ENCODE measurements at places on chromosomes 11 and 22.

GRCh38 chr11:130548491-130548833 is 100.0 kb downstream of the ADAMTS15 start:
- DNase-seq: no peak

DNA sequence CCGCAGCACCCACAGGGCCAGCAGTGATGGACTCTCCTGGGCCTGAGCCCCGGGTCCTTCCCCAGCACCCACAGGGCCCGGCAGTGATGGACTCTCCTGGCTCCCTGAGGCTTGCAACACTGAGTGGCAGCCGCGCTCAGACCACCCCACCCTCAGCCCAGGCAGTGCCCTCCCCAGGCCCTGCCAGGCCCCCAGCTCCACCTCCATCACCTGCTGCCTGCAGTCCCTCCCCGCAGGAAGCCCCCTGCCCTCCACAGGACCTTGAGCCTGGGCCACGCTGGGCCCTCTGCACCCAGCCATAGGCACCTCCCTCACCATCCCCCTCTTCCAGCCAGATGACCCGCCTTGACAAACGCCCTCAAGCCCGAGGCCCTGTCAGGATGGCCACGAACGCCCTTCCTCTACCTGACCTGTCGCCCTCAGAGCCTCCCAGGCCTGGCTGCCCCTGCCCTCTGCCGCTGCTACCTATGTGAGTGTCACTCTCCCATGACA is 11.4 kb downstream of the ALG12 start:
- DNase-seq: no peak

GRCh38 chr11:108929241-108929640 is 264.4 kb downstream of the DDX10 start:
- DNase-seq: no peak

GRCh38 chr11:65426839-65427690 is 4.5 kb downstream of the NEAT1 start:
- DNase-seq: no peak

DNA sequence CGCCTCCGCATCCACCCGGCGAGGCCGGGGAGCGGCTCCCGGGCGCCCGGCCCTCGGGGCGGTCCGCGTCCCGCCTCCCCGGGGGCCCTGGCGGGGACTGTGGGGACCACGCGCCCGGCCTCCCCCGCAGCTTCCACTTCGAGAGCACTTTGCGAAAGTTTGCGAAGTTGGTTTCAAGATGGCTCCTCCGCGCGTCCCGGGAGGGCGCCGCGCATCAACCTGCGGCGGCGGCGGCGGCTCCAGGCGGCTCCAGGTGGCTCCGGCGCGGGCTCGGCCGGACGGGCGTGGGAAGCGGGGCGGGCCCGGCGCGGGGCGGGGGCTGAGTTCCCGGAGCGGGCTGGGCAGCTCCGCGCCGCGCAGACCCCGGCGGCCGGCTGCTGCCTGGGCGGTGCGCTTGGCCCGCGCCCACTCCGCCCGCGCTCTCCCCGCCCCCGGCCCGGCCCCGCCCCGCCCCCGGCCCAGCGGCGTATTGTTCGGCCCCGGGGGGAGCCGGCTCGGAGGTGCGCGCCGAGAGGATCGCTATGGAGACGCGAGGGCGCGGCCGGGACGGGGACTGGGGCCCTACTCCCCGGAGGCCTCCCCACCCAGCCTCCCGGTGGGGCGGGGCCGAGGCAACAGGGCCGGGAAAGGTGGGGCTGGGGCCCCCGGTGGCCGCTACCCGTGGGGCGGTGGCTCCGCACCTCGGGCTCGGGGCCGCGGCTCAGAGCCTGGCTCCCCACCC is at the start of gene CELSR1:
CELSR1 (minus strand) TSS at position 396 of the 721 bp plus-strand sequence. CDS start 450 bp downstream, outside the sequence.
- no peak for DNase-seq

- no peak for DNase-seq
These were observed 6.3 kb downstream of the NRXN2 start for GRCh38 chr11:64716473-64717267.

GRCh38 chr11:45052361-45052760 is 94.1 kb upstream of the PRDM11 start:
- no peak for DNase-seq

GRCh38 chr11:124339396-124340141 is 19.6 kb upstream of the OR8D2 start:
- DNase-seq: no peak

GRCh38 chr11:134756811-134757540 is 344.9 kb upstream of the B3GAT1 start:
- no peak for DNase-seq

GRCh38 chr11:20192151-20192550 is 31.9 kb upstream of the DBX1 start:
- DNase-seq: no peak

GRCh38 chr11:95595541-95595940 is 194.0 kb downstream of the FAM76B start:
- no peak for DNase-seq

- DNase-seq: no peak
These were observed 770 bp downstream of the METTL15 start for GRCh38 chr11:28108958-28109357.

DNA sequence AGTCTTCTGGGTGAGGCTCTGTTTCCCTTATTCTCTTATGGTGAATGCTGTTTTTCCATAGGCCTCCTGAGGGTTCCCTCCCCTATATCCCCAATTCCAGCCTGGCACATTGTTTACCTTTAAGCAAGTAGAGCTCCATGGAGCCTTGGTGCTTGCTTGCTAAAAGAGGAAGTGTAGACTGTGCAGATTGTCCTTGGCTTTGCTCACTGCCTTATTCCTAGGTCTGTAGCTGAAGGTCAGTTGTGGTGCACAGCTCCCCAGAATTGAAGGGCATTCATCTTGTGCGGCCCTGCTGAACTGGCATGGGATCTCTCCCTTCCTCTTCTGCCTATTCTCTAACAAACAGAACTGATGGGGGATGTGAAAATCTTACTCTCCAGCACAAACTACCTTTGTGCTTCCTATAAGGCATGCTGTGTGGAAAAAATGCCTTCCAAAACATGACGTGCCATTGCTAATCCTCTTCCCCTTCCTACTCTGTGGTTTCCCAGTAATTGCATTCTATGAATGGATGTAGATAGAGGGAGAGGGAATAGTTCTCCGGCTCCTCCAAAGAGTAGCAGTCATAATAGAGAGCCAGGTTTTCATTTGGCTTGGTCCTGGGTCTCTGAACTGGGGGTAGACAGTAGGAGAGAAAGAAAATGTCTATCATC is 34.2 kb upstream of the PLET1 start:
- no peak for DNase-seq

GRCh38 chr22:28111501-28112189 is 192.6 kb upstream of the PITPNB start:
- DNase-seq: no peak

DNA sequence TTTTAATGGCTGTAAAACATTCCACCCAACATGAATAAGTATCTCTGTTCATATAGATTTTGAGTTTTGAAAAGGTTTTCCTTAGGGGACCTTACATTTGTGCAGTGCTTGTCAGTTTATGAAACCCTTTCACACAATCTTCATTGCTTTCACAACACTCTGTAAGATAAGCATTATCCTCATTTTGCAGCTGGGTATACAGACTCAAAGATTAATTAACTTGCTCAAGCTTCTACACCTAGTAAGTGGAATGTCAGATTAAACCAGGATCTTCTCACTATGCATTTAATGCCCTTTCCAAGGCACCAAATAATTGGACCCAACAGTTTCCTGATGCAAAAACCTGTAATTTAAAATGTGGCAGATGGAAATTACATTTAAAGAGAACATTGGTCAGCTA is 11.6 kb upstream of the GAB2 start:
- no peak for DNase-seq

- DNase-seq: no peak
These were observed 19.7 kb downstream of the ALX4 start for GRCh38 chr11:44290208-44290607.

- no peak for DNase-seq
These were observed 82.4 kb upstream of the VPREB1 start for GRCh38 chr22:22161924-22162851.

- DNase-seq: no peak
These were observed 309.8 kb downstream of the SHANK2 start for GRCh38 chr11:70942593-70942992.

- no peak for DNase-seq
These were observed 811.0 kb downstream of the METTL15 start for GRCh38 chr11:28919194-28919593.

DNA sequence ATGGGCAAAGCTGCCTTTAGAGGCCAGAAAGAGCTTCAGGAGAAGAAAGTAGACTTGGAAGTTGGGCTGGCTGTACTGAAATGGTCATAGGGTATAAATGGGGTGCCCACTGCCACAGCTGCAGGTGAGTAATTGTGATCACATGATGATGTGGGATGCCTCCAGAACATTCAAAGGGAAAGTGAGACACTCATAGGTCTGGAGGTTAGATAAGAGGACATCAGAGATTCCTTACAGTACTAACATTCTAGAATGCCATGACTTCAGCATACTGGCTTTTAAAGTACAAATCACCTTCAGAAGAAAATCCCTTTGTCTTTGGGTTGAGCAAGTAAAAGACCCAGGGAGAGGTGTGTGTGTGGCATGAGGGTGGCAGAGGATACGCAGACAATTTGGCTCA is 419.2 kb downstream of the TENM4 start:
- no peak for DNase-seq

- peak; percentile 9 for DNase-seq
These were observed 25.5 kb downstream of the CTTN start for GRCh38 chr11:70423523-70424505.

DNA sequence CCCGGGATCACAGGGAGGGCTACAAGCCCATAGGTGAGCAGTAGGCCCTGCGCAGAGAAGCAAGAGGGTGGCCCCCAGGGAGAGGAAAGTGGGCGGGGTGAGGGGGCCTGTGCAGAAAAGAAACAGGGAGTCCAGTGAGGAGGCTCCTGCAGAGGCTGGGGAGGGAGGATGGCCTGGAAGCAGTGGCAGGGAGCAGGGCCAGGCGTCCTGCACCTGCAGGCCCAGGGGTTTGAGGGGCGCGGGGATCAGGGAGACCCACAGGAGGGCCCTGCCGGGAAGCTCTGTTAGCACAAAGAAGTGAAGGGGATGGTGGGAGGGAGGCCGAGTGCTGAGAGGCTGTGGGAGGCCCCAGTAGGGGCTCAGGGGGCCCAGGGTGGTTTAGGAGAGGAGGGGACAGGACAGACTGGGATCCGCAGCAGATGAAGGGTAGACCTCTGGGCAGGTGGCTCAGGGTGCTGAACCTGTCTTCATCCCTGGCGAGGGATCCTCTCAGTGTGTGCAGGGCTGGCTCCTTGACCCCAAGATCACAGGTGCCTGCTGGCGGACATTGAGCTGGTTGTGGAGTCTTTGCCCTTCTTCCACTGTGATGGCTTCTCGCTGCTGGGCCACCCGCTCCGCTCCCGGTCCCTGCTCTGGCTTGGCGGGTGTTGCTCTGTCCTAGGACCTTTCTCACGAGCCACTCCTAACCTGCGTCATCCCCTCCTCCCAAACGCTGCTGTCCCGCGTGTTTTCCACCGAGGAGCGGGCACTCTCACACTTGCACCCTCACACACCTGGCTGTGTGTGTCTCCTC is 31.8 kb upstream of the CELSR1 start:
- DNase-seq: no peak

DNA sequence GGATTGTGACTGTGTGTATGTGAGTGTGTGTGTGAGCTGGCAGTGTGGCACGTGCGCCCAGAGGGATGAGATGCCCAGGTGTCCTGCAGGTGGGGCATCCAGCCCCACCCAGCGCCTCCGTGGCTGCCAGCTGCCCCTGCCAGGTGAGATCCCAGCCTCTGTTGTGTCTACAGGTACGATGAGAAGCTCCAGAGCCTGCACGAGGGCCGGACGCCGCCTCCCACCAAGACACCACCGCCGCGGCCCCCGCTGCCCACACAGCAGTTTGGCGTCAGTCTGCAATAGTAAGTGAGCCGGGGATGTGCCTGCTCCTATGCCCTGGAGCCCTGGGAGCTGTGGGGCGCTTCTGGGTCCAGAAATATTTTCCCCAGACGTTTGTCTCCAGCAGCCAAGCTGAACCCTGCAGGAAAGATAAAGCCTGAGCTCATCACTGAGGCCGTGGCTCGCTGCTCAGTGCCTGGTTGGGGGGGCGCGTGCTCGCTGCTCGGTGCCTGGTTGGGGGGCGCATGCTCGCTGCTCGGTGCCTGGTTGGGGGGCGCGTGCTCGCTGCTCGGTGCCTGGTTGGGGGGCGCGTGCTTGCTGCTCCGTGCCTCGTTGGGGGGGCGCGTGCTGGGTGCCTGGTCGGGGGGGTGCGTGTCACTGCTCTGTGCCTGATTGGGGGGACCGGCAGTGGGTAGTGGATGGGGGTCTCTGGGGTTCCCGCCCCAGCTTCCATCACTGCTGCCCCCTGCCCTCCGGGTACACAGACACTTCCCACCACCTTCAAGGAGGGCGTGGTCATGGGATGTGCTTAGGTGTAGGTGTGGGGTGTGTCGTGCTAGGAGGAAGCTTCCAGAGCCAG is 73.2 kb downstream of the ARHGAP8 start:
- DNase-seq: no peak

GRCh38 chr22:42560781-42561180 is 7.0 kb downstream of the SERHL2 start:
- no peak for DNase-seq

DNA sequence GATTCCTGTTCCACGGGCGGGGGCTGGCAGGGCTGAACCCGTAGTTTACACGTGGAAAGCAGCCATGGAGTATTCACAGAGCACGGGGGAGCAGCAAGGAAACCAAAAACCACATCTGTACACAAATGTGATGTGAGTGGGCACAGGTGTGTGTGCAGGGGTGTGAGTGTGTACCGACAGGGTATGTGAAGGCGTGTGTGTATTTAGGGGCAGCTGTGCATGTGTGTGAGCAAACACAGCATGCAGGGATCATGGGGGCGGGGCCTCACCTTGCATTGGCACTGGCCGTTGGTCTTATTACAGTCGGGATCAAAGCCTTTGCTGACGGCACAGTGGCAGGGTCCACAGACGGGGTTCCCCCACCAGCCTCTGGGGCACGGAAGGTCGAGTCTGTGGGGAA is 58.4 kb downstream of the TRMU start:
- no peak for DNase-seq

DNA sequence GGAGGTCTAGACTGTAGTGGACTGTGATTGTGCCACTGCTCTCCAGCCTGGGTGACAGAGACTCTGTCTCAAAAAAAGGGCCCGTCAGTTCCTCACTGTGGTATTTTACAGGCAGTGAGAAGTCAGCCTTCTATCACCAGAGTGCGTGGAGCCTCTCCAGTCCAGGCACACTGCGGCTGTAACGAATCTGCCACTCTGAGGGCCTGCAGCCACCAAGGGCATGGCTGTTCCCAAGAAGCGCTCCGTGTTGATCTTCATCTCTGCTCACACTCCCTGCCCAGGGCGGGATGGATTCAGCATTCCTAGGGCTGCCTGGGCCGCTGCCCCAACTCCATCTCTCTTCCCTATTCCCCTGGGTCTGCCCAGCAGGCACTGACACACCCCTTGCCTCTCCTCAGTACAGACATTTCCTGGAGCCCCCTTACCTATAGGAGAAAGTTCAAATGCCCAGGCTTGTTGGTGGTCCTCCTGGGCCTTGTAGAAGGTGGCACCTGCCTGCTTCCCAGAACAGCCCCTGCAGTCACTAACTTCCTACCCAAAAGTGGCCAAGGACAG is 148.4 kb downstream of the CACNA1I start:
- DNase-seq: no peak

Measured in stimulated activated CD8-positive, alpha-beta memory T cell treated with anti-CD3 and anti-CD28 coated beads, Interleukin-4, amount 100 ng/mL, for 4 hours (primary cell).